ENCODE measurements at places on chromosomes 11 and 22.

DNA sequence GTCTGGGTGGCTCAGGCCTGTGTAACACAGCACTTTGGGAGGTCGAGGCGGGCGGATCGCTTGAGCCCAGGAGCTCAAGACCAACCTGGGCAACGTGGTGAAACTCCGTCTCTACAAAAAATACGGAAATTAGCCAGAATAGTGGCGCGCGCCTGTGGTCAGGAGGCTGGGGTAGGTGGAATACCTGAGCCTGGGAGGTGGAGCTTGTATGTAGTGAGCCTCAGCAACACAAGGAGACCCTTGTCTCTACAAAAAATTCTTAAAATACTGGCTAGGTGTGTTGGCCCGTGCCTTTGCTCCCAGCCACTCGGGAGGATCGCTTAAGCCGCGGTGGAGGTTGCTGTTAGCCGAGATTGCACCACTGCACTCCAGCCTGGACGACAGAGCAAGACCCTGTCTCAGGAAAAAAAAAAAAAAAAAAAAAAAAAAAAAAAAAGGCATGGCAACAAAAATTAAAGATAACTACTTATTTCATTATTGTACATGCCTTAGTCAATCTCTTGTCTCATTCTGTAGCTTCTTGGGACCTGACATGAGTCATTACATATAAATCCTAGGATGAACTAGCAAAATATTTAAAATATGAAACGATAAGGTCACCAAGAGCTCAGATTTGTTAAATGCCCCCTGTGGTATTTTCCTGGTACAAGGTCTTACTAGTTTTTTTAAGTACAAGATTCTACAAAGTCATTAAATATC, 1.1 kb downstream of the TAF1D start:
- DNase-seq = no peak

DNA sequence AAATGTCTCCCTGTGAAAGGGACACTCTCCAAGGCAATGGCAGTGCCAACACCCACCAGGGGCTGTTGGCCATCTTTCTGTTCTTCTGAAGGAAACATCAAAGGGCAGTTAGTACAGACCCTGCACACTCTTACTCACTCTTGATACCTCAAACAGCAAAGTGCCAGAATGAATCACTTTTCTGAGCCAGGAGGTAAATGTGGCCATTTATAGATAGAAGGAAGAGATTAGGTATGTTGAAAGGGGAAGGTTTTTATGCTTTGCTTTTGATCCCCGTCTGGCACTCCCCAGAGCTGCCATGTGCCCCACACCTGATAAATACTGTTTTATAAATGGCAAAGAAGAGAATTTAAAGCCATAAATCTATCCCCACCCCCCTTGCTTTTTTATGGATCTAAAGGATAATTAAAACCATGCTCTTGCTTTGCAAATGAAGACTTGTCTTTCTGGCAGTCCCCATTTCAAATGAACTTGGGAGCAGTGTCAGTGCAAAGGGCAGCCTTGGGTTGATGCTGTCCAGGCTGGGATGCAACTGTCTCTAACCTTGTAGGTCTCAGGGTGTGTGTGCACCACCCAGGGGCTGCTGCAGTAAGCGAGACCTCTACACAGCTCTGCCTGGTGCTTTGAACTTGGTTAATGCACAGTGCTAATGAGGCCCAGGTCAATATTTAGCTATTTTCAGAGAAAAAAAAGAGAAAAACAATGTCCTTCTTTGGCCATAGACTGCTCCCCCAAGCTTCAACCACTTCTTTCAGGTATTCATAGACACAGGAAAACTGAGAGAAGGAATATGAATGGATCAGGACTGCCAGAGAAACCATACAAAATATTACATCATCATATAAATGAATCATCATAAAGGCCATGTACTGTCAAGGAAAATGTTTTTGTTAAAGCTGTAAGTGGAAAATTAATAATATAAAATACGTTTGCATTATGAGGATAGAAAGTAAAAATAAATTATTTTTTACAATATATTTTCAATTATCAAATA, 207.5 kb downstream of the ETS1 start:
- no peak for DNase-seq

GRCh38 chr11:120811731-120812130, 212.2 kb upstream of the TBCEL start:
- DNase-seq = no peak

- no peak for DNase-seq
These were observed 22.9 kb downstream of the STX3 start for GRCh38 chr11:59778122-59778521.

- no peak for DNase-seq
These were observed 30.0 kb downstream of the LINC01488 start for GRCh38 chr11:69511358-69512055.

- DNase-seq = peak; percentile 21
These were observed 79.9 kb upstream of the PRR5 start for GRCh38 chr22:44622147-44622427.

GRCh38 chr11:68439355-68440065, 21.0 kb upstream of the PPP6R3 start:
- no peak for DNase-seq

- DNase-seq = no peak
These were observed 1.1 kb upstream of the EMID1 start for GRCh38 chr22:29204455-29205183.

DNA sequence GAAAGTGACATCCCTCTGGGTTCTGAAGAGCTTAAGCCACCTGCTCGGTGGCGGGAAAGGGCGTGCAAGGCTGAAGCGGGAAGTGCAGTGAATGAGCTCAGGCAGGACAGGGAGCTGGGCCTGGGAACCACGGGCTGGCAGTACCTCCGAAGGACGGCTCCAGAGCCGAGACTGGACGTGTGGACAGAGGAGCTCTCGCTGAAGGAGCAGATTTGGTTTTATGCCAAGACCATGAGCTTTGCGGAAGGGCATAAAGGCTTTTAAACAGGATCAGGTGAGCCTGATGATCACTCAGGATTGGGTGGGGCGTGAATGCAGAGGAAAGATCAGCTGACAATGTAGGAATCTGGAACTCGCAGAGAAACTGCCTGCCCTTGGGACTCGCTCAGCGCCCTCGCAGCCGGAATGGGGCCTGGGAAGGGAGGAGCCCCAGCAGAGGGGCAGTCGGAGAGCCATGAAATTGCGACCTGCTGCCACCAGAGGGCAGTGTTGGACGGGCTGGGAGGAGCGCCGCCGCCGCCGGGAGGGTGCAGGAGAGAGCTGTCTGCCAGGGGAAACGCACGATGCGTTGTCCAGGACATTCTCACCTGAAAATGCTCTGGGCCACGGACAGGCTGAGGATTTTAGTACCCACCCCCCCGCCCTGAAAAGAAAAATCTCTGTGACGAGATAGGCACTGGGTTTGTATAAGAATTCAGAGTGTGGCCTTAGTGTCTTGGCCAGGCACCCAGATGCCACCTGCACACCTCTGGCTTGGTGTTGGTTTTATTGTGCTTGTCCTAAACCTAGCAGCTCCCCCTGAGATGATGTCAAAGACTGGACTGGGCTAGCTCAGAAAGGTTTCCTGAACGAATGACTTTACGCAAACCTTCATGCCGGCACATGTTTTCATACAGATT, 324.4 kb downstream of the NTM start:
- no peak for DNase-seq

GRCh38 chr11:70040452-70040851, 37.7 kb upstream of the ANO1 start:
- DNase-seq = no peak

DNA sequence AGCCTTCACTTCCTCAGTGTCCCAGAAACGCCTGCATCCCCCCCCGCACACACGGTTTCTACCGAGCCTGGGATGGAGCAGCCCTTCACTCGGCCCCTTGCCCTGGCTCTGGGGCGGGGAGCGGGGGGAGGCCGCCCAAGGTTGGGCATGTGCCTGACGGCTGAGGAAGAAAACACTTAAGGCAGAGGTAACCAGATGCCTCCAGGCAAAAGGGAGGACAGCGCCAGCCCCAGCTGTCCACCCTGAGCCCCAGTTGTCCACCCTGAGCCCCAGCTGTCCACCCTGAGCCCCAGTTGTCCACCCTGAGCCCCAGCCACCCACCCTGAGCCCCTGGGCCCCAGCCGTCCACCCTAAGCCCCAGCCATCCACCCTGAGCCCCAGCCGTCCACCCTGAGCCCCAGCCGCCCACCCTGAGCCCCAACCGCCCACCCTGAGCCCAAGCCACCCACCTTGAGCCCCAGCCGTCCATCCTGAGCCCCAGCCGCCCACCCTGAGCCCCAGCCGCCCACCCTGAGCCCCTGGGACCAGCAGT, 3.8 kb upstream of the TTLL8 start:
- no peak for DNase-seq

- no peak for DNase-seq
These were observed 134.8 kb downstream of the C11orf58 start for GRCh38 chr11:16873289-16873688.

DNA sequence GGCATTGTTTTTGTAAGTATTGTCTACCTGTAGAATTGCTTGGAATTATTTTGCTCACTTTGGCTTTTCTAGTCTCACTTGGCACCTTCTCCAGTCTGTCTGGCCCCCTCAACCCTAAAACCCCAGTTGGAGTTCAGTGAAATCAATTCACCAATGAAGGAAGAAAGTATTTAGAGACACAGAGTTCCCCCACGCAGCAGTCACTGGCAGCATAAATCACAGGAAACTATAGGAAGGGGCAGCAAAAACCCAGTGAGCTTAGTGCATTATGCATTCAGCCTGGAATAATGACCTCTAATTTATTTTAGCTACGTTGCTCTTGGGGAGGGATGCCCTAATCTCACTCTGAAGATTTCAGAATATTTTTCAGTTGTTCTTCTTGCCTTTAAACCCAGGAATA, 204.7 kb upstream of the BLID start:
- no peak for DNase-seq

- no peak for DNase-seq
These were observed 249.3 kb downstream of the DDX10 start for GRCh38 chr11:108914211-108914610.

GRCh38 chr22:23289130-23289503, 108.8 kb downstream of the BCR start:
- DNase-seq = no peak

GRCh38 chr22:28009272-28009827, 90.3 kb upstream of the PITPNB start:
- peak; percentile 66 for DNase-seq

DNA sequence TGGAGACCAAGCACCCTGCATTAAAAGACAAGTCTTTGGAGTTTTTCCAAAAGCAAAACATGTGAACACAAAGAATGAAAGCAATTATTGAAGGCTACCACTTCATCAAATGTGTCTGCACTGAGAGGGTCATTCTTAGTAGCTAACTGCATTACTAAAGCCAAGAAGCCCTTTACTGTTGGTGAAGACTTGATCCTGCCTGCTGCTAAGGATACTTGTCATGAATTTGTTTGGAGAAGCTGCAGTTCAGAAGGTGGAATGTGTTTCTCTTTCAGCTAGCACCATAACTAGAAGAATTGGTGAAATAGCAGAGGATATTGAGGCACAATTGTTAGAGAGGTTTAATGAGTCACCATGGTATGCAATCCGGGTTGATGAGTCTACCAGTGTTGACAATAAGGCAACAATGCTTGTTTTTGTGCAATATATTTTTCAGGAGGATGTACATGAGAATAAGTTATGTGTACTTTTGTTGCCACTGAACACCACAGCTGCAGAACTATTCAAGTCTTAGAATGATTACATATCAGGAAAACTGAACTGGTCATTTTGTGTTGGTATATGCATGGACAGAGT, 457.3 kb upstream of the ISX start:
- no peak for DNase-seq

GRCh38 chr11:134074346-134074745, 5.5 kb downstream of the JAM3 start:
- DNase-seq = no peak

DNA sequence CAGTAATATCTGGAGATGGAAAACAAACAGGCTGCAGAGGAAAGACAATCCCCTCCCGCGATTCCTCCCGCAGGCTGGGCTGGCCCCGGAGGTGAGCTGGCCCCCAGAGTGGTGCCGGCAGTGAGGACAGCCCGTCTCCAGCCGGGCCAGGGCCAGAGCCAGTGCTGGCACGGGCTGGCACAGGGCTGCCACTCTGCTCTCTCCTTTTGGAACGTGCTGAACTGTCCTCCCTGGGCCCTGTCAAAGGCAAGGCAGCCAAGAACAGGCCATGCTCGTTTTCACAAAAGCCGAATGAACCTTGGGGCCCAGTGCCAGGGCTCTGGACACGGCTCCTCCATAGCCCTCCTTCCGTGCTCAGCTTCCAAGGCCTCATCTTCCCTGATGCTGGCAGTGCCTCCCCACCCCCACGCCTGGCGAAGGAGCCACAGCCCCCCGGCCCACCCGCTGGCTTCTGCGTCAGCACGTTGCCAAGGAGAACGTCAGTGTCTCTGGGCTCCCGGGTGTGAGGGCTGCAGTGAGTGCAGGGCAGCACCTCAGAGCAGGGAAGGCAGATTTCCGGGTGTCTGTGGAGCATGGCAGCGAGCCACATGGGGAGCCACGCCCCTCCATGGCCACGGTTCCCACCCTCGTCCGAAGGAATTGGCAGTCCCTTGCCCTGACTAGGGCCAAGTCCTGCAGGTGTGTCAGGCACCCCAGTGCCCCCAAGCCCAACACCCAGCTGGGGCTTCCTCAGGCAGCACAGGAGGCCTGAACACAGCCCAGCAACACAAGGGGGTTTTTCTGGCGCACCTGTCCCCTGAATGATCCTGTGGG, 28.6 kb downstream of the GNAZ start:
- no peak for DNase-seq

DNA sequence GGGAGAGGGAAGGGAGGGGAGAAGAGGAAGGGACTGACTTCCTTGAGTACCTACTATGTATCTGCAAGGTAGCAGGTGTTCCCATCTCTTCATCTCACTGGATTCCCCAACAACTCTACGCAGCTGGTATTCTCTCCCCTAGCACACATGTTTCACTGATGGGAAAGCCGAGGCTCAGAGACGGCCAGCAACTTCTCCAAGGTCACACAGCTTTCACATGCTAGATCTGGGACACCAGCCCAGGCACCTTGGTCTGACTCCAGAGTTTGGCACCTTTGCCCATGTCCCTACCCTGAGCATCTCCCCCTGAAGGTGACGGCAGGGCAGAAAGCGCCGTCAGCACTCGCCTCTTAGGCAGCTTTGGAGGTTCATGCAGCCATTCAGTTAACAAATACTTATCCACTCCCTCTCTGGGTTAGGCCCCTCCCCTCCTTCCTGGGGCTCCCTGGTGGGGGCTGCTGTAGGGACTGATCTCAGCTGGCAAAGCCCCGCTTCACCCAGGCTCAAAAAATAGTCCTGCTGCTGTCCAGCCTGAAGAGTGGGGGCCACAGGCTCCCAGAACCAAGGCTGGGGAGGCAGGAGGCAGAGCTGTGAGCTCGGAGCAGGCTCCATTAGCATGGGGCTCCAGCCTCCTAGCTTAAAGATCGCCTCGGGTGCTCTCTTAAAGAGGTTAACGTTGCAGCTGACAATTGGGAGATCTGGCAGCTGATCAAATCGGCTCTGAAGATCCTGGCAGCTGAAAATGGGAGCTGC, 79.4 kb downstream of the IGLL1 start:
- DNase-seq = no peak

- no peak for DNase-seq
These were observed 39.8 kb downstream of the RELT start for GRCh38 chr11:73415854-73416615.

- no peak for DNase-seq
These were observed 16.8 kb upstream of the MUC6 start for GRCh38 chr11:1053121-1053901.

Measured in T-helper 2 cell (primary cell).